Activated CD8-positive, alpha-beta memory T cell treated with anti-CD3 and anti-CD28 coated beads for 1 hour (primary cell): ENCODE measurements at places on chromosomes 2 and 18.

DNA sequence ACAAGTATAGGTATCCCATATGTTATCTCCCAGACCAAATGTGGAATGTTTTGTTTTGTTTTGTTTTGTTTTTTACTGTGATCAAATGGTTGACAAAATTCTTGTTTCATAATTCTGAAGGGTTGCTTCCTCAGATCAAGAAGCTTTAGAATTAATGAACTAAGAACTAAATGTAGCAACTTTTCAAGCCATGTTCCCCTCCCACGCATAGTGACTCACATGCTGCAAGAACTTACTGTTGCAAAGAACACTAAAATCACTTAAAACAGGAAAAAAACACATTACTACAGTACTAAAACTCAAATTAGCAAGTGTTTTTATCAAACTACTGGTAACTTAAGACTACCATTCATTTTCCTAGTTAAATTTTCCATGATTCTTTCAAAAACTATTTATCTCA, 30.6 kb downstream of the HNRNPLL start:
- no peak for DNase-seq

GRCh38 chr2:157841485-157841884, 34.6 kb downstream of the ACVR1 start:
- DNase-seq = no peak

DNA sequence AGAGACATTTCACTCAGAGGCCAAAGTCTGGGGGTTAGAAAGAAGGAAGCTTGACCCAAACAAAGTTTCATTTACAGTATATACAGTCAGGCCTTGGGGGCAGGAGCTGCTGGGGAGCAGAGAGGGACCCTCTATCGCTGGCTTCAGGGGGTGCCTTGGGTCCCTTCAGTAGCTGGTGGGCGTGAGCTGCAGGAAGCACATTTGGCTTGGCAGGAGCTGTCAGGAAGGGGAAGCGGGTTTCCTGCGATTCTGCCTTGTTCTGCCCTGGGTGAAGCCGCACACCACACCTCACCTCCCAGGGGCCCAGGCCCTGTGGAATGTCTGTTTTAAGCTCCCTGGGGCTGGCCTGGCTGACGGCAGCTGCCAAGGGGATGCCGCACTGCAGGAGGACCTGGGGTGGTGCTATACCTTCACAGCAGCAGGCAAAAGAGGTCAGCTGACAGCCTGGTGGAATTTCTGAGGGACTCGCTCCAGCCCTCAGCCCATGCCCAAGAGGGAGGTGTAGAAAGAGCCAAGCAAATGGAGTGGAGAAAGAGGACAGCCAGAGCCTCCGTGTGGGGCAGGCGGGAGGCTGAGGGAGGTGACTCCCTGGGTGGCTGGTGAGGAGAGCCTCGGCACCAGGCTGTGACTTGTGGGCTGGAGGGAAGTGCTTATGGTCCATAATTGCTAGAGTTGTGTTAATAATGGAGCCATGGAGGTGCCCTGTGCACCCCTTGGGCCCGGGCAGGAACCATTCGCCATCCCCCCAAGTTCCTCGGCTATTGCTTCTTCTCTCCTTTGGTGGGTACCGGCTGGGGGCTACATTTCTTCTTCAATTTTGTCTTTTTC, 43.9 kb downstream of the PSD4 start:
- no peak for DNase-seq

GRCh38 chr2:6590442-6590841, 275.3 kb downstream of the CMPK2 start:
- no peak for DNase-seq
